ENCODE measurements at places on chromosomes 5 and 9.

GRCh38 chr5:52769061-52769460 lies 18.7 kb upstream of the ITGA1 start:
- DNase-seq: no peak

- DNase-seq: no peak
Observed at GRCh38 chr9:72169178-72169577, 19.9 kb downstream of the GDA start.

DNA sequence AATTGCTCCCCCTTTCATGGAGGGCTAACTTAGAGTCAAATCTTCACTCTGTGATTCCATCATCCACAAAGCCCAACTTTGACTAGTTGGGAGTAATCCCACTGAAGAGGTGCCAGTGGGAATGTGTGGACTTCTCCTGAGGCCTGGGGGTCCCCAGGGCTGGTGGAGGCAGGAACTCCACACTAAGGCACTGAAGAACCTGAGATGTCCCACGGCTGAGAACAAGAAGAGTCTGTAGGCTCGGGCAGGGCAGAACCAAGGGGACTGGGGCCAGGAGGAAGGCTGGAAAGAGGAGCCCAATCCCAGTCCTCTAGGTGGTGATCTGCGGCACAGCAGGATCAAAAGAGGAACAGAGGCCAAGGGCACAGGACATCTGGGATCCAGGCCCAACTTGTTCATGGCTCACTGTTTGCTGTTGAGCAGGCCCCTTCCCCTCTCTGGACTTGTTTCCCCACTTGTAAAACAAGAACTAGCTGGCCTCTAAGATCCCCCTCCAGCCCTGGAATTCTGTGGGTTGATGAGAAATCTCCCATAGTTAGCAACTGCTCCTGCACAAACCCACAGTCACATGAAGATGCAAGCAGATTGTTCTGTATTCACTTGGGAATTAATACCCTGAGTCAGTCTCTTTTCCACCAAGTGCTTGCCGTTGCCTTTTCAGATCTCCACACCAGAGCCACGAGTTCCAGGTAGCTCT lies 32.7 kb upstream of the ALDH1B1 start:
- no peak for DNase-seq

DNA sequence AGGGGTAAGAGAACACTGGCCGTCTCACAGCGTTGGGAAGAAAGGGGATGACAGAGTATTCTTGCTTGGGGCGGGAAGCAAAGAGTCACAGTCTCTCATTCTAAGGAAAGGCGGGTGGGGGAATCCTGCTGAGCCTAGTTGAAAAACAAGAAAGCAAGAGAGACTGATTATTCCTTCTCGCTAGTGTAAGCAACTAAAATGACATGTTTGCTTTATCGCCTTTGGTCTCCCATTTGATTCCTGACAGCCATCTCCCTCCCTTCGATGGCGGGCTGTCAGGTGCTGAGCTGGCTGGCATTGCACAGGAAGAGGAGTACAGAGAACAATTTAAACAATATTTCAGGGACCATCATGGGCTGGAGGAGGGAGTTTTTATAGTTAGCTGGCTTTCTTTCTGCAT lies 331.3 kb downstream of the ASTN2 start:
- DNase-seq: no peak

DNA sequence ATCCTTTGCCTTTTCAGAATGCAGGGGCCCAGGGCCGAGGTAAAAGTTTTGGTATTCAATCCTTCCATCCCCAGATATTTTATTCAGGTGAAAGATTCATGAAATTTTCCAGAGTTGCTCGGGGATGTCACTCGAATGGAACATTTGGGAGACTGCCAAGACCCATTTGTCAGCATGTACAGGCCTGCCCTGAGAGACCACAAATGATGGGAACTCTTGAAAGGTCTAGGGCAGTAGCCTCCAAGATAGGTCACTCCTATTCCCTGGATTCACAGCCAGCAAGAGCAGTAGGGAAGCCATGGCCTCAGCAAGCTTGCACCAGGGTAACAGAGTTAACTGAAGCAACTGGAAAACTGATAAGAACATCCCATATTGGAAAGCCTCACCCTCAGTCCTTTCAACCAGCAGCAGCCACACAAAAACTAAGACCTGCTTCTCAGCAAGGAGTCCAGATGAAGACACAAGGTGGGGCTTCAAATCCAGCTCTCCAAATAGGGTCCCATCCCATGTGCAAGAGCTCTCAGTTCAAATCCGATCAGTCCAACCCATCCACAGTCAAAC lies 12.5 kb downstream of the CARD6 start:
- DNase-seq: no peak

GRCh38 chr9:133873461-133873891 lies 118.6 kb downstream of the VAV2 start:
- no peak for DNase-seq

DNA sequence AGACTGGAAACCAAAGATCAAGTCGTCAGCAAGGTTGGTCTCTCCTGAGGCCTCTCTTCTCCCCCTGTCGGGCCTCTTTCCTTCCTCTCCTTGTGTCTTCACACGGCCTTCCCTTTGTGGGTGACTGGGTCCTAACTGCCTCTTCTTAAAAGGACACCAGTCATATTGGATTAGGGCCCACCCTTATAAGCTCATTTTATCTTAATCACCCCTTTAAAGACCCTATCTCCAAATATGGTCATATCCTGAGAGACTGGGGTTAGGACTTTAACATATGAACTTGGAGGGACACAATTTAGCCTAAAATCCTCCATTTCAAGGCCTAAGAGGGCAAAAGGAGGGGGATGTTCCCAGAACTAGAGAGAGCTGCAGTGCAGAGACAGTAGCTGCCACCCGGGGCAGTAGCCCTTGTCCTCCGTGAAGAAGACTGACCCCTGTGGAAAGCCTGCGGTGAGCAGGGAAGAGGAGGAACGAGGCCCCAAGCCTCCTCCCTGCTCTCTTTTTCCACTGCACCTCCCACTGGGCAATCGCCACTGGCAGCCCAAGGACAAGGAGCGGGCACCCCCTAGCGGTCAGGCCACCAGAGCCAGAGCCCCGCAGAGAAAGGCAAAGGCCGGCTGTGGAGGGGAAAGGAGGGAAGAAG lies 34.9 kb downstream of the CFAP90 start:
- DNase-seq: peak; percentile 62

DNA sequence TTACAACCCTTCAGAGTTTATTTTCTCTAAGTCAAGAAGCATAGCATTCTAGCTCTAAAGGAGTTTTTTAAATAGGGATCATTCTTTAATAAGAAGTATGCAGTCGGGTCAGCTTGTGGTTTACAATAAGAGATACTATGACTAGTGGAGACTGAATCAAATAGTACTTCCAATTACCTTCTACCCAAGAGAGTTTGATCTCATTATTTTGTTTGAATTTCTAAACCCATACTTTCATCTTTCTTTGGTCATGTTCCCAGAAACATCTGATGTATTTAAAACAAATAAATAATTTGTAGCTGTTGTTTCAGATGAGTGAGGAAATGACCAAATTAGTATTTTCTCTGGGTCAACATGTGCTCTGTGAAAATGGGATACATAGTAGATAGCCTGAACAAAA lies 160.2 kb upstream of the CDH6 start:
- DNase-seq: no peak

DNA sequence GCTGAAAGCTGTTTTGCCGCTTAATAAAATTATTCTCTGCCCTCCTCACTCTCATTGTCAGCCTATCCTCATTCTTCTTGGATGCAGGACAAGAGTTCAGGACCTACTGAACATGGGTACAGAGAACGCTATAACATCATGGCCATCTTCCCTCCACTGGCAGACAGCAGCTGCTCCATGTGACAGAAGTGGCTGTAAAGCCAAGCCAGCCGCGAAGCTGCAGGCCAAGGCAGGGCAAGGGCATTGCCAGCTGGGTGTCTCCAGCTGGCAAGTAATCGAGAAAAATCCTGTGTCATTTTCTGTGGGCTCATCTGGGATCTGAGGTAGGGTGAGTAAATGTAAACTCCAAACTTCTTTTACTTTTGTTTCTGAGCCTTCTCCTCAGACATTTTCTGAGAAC lies 84.8 kb downstream of the SLC25A46 start:
- DNase-seq: no peak

GRCh38 chr9:19946441-19947109 lies 157.7 kb upstream of the SLC24A2 start:
- no peak for DNase-seq

GRCh38 chr9:121807069-121807822 lies 155.8 kb downstream of the DAB2IP start:
- DNase-seq: no peak

DNA sequence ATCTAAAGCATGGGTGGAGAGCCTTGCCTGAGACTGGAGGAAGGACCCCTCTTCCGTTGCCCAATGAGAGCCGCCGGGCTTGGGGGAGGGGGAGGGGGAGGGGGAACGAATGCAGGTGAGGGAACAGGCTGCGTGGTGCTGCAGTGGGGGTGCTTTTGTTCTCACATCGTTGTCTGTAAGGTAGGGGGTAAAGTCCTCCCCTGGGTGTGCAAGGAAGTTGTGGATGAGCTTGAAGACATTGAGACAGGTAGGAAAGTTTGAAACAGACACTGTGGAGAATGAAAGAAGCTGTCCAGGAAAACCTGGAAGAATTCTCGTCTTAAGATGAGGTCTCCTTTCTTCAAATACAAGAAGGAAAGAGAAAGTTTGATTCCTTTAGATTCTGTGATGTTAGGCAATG lies 94.1 kb upstream of the LIFR start:
- DNase-seq: no peak

DNA sequence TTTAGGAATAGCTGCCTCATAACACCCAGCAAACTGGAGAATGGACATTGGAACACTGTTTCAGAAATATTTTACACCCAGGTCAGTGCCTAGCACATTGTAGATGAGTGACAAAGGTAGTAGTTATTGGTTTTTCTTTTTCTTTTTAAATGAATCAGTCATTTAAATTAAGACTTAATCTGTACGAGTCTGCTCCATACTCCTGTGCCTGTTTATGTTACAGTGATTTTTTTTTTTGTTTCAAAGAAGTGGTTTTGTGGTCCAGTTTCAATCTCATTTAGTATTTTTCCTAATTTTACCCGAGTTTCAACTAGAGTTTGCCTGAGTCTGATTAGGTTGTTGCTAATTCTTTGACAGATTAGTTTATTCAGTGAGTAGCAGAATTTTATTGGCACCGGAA lies 16.2 kb downstream of the LMNB1 start:
- no peak for DNase-seq

DNA sequence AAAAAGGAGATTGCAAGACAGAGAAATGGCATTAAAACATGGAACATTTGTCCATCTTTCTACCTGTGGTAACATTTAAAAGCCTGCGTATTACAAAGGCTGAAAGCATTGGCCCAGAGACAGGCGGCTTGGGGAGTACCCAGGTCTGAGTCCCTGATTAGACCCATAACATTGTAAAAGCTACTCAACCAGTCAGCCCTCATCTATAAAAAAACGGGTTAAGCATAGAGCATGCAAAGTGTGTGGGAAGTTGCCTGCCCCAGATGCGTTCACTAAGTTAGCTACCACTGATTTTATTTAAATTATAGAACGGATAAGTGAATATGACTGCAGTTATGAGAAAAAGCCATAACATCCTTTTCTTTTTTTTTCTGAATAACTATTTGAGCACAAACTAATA lies 276.1 kb downstream of the CDH12 start:
- no peak for DNase-seq

DNA sequence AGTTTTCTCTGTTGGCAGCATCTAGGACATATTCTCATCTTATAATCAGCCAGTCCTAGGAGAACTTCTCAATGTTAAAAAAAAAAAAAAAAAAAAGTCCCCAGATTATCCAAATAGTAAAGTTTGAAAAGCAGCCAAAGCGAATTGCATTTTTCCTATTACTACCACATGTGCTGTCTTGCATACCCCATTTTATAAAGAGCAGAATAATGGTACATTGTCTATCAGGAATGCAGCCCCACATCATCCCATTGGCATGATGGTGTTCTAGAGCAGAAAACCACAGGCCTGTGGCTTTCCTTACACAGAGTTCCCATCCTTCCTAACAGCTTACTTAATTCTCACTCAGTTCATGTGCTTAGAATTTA lies 381.6 kb downstream of the TMEM38B start:
- DNase-seq: no peak

DNA sequence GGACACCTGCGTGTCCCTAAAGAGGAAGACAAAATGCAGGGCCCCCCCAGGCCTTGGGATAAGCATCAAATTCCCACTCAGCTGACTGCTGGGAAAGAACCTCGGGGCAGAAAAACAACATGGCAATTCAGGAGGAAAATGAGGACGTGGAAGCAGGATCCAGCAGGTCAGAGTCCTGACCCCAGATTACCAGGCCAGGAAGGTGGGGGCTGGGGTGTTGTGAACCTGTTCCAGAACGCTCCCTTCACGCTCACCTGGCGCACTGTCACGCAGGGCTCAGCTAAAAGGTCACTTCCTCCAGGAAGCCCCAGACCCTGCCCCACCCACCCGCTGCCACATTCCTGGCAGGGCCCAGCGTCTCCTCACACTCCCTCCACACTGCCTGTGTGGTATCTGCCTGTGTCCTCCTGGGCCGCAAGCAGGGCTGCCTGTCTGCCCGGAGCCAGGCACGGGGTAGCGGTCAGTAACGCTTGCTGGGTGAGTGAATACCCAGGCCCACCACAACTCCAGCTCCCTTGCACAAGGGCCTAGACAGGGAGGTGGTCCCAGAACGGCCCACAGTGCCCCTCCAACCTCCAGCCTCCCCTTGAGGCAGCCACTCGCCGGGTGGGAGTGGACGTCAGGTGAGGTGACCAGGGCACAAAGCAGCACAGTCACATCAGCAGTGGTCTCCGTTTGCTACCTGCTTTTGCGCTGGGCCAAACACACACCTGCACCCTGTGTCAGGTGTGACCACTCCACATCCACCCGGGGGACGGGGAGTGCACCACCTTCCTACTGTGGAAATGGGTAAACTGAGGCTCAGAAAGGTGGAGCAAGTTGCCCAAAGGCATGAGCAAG lies 18.1 kb downstream of the VAV2 start:
- DNase-seq: no peak

DNA sequence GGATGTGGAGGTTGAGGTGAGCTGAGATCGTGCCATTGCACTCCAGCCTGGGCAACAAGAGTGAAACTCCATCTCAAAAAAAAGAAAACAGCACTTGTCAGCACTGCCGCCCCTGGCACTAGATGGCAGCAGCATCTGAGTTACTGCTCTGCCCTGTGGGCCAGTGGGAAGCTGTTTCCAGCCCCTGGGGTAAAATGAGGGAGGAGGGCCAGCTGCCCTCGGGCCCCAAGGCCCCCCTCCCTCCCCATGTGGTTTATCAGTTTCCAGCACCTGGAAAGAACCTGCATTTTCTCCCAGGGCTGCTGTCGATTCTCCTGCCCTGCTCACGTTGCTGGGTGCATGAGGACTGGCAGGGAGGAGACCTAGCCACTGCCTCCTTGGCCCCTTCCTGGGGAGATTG lies 13.2 kb upstream of the CEL start:
- DNase-seq: peak; percentile 24

- no peak for DNase-seq
Observed at GRCh38 chr5:61386045-61386800, 54.2 kb downstream of the ZSWIM6 start.

- DNase-seq: no peak
Observed at GRCh38 chr5:159003045-159004030, 96.4 kb downstream of the EBF1 start.

GRCh38 chr5:116494784-116495450 lies 79.7 kb downstream of the SEMA6A start:
- no peak for DNase-seq
